ENCODE measurements at places on chromosomes 16 and 17.

- no peak for DNase-seq
Measured at GRCh38 chr17:1545618-1546017, 17.0 kb downstream of the PITPNA start.

DNA sequence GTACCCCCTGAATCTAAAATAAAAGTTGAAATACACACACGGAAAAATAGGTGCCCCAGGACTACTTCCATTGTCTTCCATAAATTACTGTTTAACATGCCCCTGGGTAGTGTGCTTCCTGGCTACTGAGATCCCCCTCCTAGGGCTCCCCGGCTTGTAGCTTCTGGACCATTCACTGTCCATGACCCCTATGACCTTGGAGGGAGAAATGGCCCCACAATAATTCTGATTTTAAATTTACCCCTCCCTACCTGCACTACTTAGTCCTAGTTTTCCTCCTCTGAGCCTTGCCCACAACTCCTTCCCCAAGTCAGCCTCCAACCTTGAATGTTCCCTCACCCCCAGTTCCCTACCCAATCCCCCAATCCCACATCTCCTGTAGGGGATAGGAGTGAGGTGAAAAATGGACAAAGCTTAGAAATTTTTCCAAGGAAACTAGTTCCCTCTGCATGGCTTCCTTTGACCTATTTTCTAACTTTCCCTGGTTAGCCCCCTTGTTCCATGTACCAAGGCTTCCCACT lies 9.5 kb upstream of the MSL1 start:
- no peak for DNase-seq

GRCh38 chr17:44198721-44199552 lies 747 bp downstream of the ATXN7L3 start:
- no peak for DNase-seq

DNA sequence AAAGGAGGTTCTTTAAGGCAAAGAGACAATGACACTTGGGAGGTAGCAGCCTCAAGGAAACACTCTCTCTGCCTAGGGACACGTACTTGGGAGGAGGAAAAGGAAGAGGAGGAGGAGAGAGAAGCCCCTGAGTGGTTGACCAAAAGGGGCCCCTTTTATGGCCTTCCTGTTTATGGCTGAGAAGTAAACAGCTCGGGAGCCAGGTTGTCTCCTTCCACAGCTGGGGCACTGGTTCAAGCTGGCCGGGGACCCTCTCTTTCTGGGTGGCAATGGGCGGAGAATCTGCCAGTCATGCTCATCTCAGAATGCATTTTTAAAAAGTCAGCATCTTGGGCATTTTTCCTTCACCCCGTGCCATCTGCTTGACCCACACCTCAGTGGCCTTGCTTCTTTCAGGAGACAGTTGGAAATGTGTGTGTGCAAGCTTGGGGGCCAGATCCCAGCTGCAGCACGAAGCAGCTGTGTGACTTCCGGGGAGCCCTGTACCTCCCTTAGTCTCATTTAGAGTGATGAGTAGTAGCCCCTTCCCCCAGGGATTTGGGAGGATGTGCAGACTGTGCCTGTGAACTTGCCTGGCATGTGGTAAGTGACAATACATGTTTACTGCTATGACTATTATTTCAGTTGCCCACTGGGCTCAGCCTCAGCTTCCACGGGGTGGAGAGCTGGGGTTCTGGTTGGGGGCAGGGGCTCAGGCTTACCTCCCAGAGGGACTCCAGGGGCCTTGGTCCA lies 33.8 kb upstream of the SALL1 start:
- DNase-seq = no peak

- no peak for DNase-seq
Measured at GRCh38 chr17:28907709-28908475, 5.0 kb upstream of the DHRS13 start.

GRCh38 chr17:72788950-72789585 lies 303.4 kb downstream of the SLC39A11 start:
- DNase-seq = peak; percentile 23

DNA sequence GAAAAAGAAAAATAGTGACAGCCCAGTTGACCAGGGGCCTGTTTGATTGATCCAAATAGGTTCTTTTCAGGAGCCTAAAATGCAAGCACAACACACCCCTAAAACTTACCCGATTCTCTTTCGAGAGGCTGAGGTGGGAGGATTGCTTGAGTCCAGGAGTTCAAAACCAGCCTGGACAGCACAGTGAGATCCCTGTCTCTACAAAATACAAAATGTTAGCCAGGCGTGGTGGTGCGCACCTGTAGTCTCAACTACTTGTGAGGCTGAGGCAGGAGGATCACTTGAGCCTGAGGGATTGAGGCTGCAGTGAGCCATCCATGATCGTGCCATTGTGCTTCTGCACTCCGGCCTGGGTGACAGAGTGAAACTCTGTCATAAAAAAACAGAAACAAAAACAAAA lies 1.5 kb upstream of the KIF19 start:
- DNase-seq = no peak

DNA sequence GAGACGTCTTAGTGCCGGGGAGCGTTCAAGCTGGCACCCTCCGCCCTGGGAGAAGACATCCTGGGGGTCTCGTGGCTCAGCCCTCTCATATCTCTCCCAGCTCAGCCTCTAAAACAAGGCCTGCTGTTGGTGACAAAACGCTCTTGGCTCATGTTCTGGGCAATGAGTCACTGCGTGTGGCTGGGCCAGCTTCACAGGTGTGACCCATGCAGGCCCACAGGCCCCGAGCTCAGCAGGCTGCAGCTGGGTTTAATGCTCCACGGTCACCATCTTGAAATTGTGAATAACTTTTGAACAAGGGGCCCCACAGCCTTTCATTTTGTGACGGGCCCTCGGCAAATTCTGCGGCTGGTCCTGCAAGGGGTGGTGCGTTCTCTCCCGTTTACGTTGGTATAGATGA lies 22.4 kb downstream of the GAA start:
- DNase-seq = no peak

DNA sequence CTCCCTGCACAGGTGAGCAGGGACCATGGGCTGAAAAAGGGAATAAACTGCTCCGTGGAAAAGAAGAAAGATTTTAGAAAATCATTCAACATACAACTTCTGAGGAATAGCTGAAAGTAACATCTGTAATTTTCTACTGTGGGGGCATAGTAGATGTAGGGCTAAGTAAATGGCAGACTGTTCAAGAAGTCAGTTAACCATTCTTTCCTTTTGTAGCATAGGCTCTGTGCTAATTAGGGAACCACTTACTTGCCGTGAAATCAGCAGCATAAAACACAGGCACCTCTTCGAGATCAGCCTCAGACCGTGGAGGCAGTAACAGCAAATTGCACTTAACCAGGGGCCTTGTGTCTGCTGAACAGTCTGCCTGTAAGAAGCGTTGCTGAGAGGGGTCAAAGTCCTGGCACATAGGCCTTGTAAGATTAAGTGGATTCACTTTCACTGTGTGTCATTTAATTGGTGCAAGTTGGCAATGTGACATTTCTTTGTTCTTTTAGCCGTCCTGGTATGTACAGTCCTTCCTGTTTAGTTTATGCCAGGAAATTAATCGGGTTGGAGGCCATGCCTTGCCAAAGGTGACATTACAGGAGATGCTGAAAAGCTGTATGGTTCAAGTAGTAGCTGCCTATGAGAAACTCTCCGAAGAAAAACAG lies 10.4 kb downstream of the COG1 start:
- no peak for DNase-seq

DNA sequence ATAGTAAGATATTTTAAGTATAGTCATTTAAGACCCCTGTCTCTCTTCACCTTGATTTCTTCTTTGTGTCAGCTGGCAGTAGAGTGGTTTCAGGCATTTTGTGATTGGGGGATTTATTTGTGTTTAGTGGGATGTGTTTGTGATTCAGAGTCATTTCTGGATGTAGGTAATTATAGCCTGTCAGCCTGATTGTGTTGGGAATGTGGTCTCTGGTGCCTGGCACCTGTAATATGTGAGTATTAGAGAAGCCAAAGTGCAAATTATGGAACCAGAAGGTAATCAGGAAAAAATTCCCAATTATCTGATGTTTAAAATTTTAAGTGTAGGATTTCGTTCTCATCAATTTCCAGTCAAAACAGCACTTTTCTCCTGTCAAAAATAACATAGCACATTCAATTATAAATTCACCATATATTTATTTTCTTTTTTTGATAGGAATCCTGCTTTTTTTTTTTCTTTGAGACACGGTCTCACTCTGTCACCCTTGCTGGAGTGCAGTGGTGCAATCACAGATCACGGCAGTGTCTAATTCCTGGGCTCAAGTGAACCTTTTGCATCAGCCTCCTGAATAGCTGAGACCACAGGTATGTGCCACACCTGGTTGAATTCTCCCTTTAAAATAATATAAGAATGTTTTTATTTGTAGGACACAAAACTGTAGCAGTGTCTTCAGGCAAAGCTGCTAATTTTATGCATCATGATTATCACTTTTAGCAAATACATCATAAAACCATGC lies 42.7 kb downstream of the ATF7IP2 start:
- peak; percentile 62 for DNase-seq
